ENCODE measurements at places on chromosomes 1 and 21.

- DNase-seq = no peak
Measured at GRCh38 chr21:17402937-17403336, 109.9 kb upstream of the CXADR start.

- DNase-seq = no peak
Measured at GRCh38 chr1:211928993-211929637, 98.6 kb upstream of the LPGAT1 start.

GRCh38 chr1:12491656-12492055 lies 126.4 kb downstream of the DHRS3 start:
- DNase-seq = no peak

DNA sequence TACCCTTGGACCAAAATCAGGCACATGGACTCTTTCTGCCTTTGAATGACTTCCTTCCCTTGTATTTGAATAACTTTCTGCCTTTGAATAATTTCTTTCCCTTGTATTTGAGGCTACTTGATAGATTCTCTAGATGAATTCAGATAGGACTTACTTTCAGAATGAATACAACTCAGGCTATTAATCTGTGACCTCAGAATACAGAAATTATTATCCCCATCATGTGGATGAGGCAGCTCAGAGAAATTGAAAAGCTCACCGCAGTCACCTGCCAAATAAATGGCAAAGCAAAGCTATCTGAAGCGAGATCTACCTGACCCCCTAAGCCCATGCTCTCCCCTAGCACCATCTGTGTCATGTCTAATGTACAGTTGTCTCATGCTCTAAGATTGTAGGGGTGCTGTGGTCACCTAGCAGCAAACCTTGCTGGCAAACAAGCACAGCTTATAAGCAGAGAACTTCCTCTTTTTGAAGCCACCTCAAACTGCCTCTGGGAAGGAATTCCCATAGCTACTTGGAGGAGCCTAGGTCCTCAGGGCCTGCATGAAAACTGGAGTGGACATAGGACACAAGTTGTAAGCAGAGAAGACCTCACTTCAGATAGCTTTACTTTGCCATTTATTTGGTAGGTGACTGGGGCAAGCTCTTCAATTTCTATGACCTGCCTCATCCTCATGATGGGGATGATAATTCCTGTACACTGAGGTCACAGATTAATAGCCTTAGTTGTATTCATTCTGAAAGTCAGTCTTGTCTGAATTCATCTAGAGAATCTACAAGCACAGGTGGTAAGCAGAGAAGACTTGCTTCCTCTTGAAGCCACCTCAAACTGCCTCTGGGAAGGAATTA lies 66.1 kb downstream of the FASLG start:
- DNase-seq = no peak

- DNase-seq = no peak
Measured at GRCh38 chr1:70945676-70946075, 101.9 kb downstream of the PTGER3 start.

DNA sequence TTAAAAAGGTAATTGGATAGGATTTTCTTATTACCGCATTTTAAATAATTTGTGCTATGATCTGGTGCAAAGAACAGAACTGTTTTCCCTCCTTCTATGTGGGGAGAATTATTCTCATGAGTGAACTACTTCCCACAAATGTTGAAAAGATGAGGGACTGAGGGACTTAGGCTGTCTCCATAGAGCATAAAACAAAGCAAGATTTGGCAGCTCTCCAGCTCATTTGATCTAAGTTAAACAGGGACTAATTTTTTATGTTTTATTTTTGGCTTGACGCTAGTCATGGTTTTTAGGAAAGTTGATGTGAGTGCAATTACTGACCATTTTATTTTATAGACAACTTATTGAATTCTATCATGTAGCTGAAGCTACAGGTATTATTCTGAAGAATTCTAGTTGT lies 362.3 kb downstream of the HLX start:
- DNase-seq = no peak

DNA sequence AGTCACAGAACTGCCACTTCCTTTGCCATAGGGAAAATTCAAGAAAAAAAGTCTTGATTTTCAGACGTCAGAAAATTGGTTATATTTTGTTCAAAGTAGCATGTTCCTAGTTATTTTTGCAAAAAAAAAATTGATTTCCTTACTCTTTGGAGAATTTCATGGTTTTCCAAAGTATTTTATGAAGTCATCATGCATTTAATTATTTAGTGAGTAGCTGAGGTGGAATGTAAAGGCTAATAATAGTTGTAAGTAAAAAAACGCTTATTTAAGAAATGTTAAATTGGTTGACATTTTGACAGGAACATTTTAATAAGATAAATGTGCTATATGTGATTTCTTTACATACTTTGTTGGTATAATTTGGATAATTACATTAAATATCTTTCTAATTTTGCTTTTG lies 20.8 kb downstream of the TSEN15 start:
- DNase-seq = no peak

GRCh38 chr1:173248247-173248940 lies 41.3 kb upstream of the TNFSF4 start:
- DNase-seq = no peak

- DNase-seq = no peak
Measured at GRCh38 chr1:64969305-64970046, 3.1 kb upstream of the JAK1 start.

DNA sequence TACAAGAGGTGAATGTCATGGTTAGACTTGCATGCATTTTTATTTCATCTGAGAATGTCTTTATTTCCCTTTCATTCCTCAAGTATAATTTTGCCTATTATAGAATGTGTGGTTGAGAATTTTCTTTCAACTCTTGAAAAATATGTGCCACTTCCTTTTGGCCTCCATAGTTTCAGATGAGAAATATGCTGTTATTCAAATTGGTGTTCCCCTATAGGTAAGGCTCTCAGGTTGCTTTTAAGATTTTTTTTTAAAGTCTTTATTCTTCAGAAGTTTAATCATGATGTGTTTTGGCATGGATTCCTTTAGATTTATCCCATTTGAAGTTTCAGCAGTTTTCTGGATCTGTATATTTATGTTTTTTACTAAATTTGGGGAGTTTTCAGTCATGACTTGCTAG lies 2.1 kb downstream of the MROH7 start:
- DNase-seq = no peak

- no peak for DNase-seq
Measured at GRCh38 chr21:23900727-23901126, 1706.6 kb downstream of the MRPL39 start.

- DNase-seq = no peak
Measured at GRCh38 chr1:121408354-121408753, 223.6 kb downstream of the SRGAP2C start.

DNA sequence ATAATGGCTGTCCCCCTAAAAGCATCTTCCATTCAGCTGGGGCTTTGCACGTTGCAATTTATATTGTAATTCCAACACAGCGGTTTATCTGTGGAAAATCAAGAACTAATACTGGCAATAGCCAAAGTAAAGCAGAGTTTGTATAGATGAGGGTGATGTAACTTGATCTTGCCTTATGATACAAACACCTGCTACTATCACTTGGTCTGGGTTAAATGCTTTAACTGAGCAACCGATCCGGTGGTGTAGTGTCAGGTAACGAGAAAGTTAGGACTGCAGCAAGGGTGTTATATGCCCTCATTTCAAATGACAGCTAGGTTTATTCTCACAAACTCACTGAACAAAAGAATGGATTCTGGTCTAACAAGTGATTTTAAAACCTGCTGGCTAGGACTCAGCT lies 47.3 kb upstream of the PLPPR4 start:
- DNase-seq = no peak
